CD4-positive, alpha-beta T cell treated with Interleukin-4 for 1 hour (primary cell): ENCODE measurements at places on chromosomes 3 and 15.

DNA sequence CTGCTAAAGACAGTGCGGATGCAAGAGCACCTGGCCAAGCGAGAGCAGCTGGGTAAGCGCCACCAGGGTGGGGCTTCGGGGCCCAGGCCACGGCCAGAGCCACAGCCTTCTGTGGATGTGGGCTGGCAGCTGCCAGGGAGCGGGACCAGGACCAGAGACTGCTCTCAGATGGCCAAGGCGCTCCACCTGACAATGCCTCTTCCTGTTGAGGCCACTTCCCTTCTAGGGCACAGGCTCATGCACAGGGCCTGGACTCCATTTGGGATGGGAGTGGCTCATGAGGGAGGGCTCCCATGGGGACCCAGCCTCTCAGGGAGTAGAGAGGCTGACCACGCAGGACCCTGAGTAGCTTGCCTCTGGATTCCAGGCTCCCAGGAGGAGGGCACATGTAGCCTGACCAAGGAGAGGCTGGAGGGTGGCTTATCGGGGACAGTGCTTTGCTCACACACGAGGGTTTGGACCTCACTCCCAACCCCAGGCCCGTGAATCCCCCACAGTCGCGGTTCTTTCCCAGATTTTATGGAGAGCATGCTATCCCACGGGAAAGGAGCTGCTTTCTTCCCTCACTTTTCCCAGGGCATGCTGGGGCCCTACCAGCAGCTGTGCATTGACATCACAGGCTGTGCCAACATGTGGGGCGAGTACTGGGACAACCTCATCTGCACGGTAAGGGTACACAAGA, 25.1 kb downstream of the ACAA1 start:
- DNase-seq, result no peak

DNA sequence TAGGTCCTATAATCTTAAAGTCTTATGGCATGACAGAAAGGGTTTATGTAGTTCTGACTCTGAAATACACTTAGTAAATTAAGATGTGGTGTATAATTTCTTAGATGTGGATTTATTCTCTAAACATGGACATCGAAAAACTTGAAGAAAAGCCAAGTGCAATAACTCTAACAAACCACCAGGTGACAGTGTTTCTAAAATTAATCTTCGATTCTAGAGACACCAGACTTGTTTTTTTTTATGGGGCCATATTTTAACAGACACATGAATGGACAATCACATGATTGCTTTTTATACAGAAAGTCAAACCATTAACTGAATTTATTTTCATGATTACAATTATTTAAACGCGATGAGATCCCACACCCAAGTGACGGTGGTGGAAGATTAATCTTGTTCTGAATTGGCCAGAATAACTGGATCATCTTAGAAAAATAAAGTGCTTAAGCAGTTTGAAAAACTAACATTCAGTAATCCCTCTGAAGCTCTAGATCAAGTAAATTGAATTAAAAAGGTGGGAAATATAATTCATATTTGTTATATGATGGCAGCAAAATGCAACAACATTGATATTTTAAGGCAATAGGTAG, 305.1 kb downstream of the LSAMP start:
- no peak for DNase-seq

GRCh38 chr3:157086060-157086750, 73.7 kb downstream of the CCNL1 start:
- DNase-seq, result no peak

GRCh38 chr15:48149858-48150257, 28.2 kb downstream of the MYEF2 start:
- DNase-seq, result no peak

- no peak for DNase-seq
Measured at GRCh38 chr3:173221010-173221409, 80.0 kb upstream of the SPATA16 start.

DNA sequence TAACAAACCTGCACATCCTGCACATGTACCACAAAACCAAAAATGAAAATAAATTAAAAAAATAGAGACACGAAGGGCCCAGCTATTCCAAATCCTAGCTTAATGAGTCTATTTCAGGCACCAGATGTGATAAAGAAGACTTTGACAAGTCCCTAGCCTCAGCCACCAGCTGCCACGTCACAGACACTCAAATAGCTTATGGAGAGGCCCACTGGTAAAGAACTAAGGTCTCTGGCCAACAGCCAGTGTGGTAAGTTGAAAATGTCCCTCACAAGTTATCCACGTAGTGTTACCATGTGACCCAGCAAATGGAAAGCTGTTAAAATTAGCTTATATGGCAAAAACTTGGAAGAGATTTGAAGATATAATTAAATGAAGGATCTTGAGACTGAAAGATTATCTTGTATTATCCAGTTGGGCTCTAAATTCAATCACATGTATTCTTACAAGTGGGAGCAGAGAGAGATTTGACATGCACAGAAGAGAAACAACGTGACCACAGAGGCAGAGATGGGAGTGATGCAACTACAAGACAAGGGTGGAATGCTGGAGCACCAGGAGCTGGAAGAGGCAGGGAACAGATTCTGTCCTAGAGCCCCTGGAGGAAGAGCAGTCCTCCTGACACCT, 10.9 kb downstream of the ACSBG1 start:
- no peak for DNase-seq

GRCh38 chr3:58084788-58085543, 76.7 kb downstream of the FLNB start:
- DNase-seq, result no peak

DNA sequence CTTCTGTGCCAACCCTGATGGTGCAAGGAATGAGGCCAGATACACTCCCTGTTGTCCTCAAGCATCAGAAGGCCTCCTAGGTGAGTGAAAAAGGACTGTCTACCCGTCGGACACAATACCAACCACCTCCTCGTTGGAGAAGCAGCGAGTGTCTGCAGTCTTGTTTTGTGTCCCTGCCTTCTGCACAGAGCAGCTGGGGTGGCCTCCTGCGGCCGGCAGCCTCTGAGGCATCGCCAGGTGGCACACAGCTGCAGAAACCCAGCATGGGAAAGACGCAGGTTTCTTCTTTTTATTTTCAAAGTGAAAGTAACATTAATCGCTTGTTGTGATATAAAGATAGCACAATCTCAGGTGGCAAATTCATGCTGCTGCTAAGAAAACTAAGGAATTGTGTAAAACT, 509.9 kb downstream of the OCA2 start:
- no peak for DNase-seq

- no peak for DNase-seq
Measured at GRCh38 chr3:31728403-31728802, 195.7 kb downstream of the STT3B start.

DNA sequence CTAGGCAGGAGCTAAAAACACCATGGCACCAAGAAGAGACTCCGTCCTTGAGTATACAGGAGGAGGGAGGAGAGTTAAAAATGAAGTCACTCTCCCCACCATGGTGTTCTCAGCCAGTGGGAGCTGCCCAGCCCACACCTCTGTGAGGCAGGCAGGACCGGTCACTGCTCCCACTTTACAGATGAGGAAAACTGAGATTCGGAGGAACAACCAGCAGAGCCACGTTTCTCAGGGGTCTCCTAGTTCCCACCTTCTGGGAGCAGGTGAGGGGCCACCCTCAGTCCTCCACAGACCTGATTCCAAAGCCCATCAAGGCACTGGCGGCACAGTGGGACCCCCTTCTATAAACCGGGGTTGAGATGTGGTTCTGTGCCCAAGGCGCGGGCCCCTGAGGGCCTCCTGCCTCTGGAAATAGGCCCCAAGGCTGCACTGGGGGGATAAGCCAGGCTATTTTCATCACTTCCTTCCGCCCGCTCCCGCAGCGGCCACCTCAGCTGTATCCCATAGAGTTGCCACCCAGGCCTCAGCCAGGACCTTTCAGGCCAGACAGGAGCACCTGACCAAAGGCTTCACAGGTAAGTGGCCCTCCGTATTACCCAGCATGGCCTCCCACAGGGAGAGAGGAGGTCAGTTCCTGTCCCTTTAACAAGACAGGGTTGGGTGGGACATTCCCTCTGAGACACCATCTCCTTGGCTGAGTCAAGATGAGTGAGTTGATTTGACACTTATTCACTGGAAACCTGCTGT, at the start of gene GP9:
GP9 (plus strand) TSS at position 504 of the 747 bp plus-strand sequence. CDS start 961 bp downstream, outside the sequence.
- DNase-seq, result no peak

- no peak for DNase-seq
Measured at GRCh38 chr3:136294176-136294575, 44.0 kb downstream of the PCCB start.

GRCh38 chr3:132854856-132855535, 132.8 kb upstream of the NPHP3 start:
- DNase-seq, result no peak
